Memory B cell (primary cell): ENCODE measurements at places on chromosomes 7 and 10.

DNA sequence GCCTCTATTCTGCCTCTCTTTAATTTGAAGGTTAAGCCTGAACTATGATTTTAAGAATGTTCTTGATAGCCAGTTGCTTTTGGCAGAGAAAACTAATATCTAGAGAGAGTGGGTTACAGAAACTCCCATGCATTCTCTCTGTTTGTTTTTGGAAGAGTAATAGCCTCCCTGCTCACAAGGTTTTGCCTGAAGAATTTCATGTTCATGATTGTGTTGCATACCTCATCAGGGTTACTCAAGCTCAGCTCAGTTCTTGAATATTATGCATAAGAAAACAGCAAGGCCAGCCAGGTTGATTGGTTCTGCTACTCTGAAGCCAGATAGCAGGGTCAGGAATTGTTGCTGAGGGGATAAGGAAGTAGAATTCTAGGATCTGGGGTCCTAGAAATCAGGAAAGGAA, 137.4 kb downstream of the MDFIC start:
- no peak for DNase-seq

GRCh38 chr10:111137587-111137986, 60.8 kb downstream of the ADRA2A start:
- no peak for DNase-seq

DNA sequence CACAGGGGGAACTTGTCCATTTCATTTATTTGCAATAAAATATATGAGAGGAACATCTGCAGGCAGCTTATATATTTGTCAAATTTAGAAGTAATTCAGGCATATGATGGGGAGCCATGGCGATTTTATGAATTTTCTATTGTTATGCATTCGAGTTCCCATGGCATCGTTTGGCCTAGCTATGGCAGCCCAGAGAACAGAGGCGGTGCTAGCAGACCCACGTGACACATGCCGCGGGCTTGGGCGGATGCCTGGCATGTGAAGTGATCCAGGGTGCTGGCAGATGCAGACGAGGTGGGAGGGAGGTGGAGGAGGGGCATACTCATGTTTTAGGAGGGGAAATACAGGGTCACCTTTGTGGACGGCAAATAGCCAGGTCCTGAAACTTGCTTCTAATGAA, 560.0 kb upstream of the GALNT17 start:
- no peak for DNase-seq

DNA sequence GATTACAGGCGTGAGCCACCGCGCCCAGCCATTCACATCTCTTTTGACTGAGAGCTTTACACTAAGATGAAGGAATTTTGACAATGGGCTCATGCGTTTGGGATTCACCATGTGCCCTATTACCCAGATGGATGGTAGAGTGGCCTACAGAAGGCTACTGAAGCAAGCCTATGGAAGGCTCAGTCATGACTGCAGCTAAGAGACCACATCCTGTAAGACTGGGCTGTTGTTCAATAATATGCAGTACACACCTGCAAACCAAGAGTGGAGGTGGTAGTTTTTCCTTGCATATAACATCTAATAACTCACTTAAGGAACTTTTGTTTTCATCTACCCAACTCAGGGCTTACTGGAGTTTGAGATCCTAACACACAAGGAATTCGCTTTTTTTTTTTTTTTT, 6.1 kb upstream of the WIPI2 start:
- DNase-seq = no peak

DNA sequence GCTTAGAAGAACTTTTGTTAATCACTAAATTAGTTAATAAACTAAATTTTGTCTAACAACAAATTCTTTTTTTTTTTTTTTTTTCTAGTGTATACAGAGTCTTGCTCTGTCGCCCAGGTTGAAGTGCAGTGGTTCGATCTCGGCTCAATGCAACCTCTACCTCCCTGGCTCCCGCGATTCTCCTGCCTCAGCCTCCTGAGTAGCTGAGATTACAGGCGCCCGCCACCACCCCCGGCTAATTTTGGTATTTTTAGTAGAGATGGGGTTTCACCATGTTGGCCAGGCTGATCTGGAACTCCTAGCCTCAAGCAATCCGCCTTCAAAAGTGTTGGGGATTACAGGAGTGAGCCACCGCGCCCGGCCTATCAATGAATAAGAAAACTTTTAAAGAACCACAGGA, 1.1 kb upstream of the IQUB start:
- no peak for DNase-seq

DNA sequence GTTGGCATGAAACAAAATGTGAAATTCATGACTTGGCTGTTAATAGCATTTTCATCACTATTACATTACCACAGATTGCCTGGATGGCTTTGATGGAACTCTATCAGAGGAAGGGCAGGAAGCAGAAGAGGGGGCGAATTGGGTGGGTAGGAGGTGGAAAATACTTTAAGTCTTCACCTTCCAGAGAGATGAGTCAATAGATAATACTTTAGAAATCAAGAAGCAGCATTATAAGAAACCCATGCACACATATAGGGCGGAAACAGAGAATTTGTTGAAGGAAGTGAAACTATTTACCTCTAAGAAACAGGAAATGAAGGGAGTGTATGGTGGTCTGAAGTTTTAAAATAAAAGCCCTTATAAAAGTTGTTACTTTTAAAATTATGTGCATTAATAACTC, 152.1 kb upstream of the TARP start:
- no peak for DNase-seq

GRCh38 chr10:43115881-43116595, 22.2 kb upstream of the CSGALNACT2 start:
- DNase-seq = no peak

DNA sequence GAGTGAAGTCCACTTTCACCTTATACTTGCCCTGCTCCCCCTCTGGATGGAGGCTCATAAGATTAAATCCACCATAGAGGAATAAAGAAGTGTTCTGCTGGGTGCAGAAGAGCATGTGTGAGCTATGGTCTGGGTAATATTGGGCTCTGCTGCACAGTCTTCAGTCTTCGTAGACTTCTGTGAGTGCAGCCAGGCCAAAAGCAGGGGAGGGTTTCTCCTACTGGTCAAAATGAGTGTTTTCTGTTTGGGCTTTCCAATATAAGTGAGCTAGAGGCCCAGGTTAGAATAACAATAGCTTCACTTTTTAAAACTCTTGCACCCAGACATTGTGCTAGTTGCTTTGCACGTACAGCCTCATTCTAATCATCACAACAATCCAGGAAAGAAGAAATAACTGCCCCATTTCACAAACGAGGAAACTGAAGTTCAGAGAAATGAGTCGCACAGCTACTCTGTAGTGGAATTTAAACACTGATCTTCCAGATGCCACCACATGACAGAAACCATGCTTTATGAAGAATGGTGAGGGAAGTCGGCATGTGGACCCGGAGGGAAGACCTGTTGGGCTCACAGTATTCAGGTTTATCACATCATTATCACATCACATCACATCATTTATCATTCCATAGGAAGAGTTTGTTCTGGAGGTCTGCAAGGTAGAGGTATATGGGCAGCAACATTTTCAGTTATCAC, 23.8 kb upstream of the MSMB start:
- DNase-seq = no peak

GRCh38 chr10:89242840-89243568, 8.6 kb downstream of the LIPA start:
- DNase-seq = no peak

DNA sequence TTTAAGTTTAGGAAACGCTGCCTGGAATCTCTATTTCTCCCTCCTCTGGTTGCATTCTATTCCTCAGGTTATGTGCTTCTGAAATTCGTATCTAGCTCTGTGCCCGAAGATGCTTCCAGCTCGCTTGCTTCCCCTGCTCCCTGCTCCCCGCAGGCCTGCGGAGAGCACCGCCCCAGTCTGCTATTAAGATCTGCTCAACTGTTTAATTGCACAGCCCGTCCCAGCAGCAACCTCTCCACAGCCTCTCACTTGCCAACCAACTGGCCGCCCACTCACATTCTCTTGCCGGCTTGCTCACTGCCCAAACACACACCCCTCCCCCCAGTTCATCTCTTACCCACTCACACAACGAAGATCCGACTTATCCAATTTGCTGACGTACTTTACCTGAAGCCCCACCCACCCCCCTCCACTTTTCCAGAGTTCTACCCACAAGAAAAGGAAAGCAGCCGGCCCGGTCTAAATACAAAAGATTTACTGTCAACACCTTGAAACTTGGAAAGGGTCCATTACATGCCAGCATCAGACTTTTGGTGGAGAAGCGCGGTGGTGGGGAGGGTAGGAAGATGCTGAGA, 167.3 kb upstream of the KLF14 start:
- no peak for DNase-seq

DNA sequence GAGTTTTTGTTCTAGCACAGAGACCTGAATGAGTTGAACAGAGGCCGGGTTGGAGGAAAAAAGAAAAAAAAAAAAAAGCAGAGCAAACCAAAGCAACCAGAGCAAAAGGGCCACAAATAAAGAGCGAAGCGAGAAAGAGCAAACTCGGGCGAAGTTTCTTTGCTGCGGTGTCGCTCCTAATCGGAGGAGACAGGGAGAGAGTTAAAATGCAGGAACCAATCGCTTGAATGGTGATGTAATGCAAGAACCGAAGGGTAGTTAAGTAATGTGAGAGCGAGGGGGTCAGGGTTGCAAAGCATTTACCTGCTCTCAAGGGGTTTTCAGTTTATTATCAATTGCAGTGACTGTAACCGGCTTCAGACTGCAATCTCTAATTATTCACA, 271.7 kb downstream of the TRIL start:
- no peak for DNase-seq

DNA sequence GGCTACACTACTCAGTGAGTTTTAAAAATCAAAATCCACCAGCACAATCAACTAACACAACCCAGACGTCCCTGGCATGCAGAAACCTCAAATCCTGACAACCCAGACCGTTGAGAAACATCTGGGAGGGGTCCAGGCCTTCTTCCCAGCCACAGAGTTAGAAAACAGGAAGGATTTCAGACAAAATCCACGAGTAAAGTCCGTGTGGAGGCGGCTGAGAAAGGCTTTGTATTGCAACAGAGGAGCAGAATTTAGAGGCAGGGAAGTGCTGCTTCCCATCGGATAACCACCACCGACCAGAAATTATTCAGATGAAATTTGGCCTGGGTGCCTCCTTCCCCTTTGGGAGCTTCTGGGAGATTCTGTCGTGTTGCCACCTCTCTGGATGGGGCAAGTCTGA, 61.5 kb downstream of the TNS3 start:
- DNase-seq = no peak

DNA sequence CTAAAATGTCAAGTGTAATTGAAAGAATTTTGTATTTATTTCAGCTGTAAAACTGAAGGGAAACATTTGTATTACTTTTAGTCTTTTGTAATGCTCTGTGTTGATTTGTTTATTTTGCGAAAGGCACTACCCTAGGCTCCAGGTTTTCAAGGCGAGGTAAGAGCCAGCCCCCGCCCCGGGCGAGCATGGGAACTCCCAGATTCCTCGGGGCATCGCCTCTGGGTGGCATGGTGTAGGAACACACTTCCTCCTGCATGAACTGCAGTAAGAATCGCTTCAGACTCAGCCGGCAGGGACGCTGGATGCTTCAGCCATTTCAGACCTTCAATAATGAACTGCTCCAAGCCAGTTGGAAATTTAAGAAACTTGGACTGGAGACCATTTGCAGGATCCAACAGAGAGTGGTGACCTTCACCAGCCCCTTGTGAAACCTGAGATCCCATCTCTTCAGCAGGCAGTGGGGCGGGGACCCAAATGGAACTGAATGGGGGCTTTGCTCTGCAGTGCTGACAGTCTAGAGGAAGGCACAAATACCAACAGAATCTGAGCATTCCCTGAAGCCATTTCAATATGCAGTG, 544.3 kb upstream of the MGMT start:
- DNase-seq = no peak

- DNase-seq = no peak
Observed at GRCh38 chr10:667096-667495, 22.4 kb downstream of the DIP2C start.

- DNase-seq = no peak
Observed at GRCh38 chr10:11482306-11482705, 129.1 kb downstream of the USP6NL start.

GRCh38 chr7:6542368-6542767, 8.9 kb downstream of the GRID2IP start:
- DNase-seq = no peak
